Gastroesophageal sphincter (tissue), 4 donors: ENCODE measurements at places on chromosomes 13 and 19. TPM values are rescaled to one million over a fixed set of nuclear protein-coding genes. Genes with fewer than 3 reads are reported as not detected.

GIPC3 gene
- 2.5 TPM for total RNA-seq

SLC7A9 gene
- total RNA-seq, result 0.96 TPM

ZNF229 gene
- total RNA-seq, result 4.3 TPM

ZNF726 gene
- total RNA-seq, result 0.27 TPM

PARP4 gene
- 35.0 TPM for total RNA-seq

CBARP gene
- total RNA-seq, result 0.49 TPM

ZNF433 gene
- 6.9 TPM for total RNA-seq

METTL21C gene
- total RNA-seq, result not detected

ZNF525 gene
- 10.1 TPM for total RNA-seq

SLC6A16 gene
- 2.7 TPM for total RNA-seq

CYP4F12 gene
- 5.9 TPM for total RNA-seq

FOSB gene
- 24.6 TPM for total RNA-seq

ADAMTS10 gene
- 20.2 TPM for total RNA-seq

DCLK1 gene
- 26.9 TPM for total RNA-seq

CGB7 gene
- not detected for total RNA-seq

KLK2 gene
- total RNA-seq, result not detected

DMKN gene
- total RNA-seq, result 5.6 TPM

TMC4 gene
- not detected for total RNA-seq

CDKN2D gene
- total RNA-seq, result 5.4 TPM

CARS2 gene
- 58.0 TPM for total RNA-seq

FAM124A gene
- total RNA-seq, result 15.4 TPM
